ENCODE measurements at places on chromosomes 13 and 19.
A peak's percentile ranks its signal among the peaks of the same experiment; 100 is the strongest.

DNA sequence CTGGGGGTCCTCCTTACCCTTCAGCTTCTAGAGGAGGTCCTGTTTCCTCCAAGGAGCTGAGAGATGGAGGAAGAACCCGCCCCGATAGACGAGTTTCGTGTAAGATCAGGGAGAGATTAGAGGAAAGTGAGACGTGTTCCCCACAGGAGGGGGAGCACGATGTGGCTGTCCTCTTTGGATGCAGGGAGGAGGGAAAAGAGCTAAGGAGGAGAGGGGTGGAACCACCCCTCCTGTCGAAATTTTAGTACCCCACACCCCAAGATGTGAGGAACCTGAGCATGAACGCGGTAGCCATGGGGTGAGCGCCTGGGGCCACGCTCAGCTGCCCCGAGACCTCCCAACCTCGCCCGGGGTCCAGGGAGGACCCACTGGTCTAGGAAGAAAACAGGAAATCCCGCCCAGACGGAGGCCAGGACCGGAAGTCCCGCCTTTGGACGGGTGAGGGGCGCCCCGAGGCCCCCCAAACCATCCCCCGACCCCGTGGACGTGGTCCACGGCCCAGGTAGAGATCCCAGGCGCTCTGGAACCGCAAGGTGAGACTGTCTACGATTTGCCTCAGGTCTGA is 1.2 kb downstream of the AKT1S1 start:
- DNase-seq = peak; percentile 74

DNA sequence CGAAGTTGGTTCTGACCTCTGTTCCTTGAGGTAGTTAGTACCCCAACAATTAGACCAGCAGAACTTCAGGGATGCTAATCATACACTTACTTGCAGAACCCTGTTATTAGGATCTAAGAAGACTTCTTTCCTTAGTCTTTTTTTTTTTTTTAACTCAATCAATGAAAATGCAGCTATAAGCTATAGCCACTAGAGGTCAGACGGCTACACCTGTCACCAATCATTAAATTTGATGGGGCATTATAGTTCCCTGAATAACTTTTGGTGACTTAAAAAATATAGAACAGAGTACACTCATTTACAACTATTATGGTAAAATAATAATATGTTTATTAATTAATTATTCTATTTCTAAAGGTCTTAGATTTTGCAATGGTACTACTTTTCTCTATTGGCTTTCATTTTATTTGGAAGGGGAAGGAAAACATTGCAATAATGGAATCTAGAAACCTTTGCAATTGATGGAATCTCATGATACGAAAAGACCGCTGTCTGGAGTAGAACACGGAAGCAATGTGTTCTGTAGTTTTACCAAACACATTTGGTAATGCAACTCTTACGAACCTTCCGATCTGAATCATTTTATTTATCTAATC is 483.2 kb downstream of the DIAPH3 start:
- DNase-seq = no peak

DNA sequence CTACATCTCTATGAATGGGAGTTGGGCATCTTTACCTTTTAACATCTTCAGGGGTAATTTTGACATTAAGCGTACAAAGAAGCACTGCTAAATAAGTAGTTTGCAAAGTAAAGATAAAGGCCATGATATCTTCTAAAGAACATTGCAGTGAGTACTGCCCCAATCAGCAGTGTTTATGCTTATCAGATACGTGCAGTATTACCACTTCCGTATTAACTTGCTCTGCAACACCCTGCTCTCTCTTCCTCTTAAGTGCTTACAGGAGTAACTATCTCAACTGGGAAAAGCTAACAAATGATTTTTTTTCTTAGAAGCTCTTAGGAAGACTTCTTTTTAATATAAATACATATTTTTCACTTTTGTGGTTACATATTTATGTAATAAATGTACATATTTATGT is 793.7 kb upstream of the SLC10A2 start:
- DNase-seq = no peak

DNA sequence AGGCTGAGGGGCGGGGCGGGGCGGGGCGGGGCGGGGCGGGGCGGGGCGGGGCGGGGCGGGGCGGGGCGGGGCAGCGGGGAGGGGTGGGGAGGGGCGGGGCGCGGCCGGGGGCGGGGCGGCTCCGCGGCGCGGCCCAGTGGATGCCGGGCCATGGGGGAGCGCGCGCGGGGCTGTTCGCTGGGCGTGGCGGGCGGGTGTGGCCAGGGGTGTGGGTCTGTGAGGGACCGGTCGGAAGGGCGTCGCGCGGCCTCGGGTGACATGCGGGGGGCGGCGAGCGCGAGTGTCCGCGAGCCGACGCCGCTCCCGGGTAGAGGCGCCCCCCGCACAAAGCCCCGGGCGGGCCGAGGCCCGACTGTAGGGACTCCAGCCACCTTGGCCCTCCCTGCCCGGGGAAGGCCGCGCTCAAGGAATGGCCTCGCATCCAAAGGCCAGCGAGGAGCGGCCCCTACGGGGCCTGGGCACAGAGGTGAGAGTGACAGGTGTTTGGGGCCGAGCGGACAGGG is at the start of gene ZFP28:
ZFP28 (plus strand) TSS at position 188 of the 503 bp plus-strand sequence; CDS start at position 259, 71 bp downstream.
- DNase-seq = peak; percentile 87

DNA sequence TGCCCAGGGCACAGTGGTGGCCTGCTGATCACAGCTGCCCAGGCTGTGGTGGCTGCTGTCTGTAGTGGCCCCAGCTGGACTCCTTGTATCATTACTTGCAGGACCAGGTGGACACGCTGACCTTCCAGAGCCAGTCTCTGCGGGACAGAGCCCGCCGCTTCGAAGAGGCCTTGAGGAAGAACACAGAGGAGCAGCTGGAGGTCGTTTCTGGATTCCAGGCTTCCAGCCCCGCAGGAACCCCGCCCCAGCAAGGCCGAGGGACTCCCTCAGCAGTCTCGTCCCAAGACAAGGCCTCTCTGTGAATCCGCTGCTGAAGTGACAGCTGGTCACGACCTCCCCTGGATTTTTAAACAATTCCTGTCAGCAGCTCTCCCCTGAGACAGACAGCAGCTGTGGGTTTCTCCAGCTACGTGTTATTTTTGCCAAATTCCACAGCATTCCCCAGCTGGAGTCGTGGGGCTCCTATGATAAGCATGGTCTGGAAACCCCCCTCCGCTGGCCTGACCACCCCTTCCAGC is 98.3 kb downstream of the SLC7A1 start:
- DNase-seq = peak; percentile 59

DNA sequence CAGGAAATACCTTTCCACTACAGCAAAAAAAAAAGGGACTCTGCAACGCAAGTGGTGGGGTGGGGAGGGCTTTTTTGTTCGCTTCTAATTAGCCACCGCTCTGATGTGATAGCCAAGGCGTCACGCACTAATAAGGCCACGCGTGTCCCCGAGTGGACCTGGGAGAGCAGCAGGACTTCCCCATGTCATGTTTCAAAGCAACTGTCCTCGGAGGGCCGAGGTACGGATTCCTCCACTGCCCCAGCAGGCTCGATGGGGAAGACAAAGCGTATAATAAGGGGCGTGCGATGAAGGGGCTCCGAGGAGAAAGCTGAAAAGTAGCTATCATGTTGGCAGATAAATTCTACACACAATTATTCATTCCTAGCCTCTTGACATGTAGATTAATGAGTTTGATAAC is 179.7 kb upstream of the ZNF507 start:
- no peak for DNase-seq

DNA sequence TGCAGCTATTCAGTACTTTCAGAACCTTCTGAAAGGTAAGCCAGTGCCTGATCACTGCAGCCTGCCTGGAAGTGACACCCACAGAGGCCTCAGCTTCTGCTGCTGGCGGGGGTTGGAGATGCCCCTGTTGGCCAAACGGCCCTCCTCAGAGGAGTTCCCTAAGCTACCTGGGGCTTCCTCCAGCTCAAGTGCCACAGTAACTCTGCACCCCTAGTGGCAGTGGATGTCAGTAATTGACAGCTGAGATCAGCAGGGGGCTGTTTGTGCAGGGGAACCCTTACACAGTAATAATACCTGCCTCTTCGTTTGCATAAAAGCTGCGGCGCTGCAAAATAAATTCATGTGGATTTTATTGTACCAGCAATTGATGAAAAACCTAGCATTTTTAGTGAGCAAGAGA is 28.9 kb downstream of the TDRD12 start:
- no peak for DNase-seq

DNA sequence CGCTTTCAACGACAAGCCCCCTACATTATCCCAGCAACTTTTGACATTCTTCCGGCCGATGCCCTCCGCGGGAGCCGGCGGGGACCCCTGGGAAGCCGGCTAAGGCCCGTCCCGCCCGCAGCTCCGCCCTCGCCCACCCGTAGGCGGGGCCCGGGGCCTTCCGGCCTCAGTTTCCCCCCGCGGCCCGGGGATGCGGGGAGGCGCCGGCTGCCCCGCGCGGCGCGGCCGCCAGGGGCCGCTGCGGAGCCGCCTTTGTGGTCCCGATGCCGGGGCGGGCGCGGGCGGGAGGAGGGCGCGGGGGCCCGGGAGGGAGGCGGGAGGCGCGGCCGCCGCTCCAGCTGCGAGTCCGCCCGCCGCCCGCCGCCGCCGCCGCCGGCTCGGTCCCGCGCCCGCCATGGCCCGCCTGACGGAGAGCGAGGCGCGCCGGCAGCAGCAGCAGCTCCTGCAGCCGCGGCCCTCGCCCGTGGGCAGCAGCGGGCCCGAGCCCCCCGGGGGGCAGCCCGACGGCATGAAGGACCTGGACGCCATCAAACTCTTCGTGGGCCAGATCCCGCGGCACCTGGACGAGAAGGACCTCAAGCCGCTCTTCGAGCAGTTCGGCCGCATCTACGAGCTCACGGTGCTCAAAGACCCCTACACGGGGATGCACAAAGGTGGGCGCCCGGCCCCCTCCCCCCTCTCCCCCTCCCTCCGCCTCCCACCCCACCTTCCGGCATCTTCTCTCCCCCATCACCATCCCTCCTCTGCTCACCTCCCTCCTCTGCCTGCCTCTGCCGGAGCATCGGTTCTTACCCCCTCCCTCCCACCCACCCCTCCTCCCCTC is at the start of gene CELF5:
CELF5 (plus strand) TSS at position 316 of the 823 bp plus-strand sequence; CDS start at position 395, 79 bp downstream.
- peak; percentile 61 for DNase-seq

- no peak for DNase-seq
Measured at GRCh38 chr13:98220271-98220791, 43.3 kb upstream of the RNF113B start.

- DNase-seq = no peak
Measured at GRCh38 chr13:99302637-99303505, 4.3 kb downstream of the GPR183 start.

DNA sequence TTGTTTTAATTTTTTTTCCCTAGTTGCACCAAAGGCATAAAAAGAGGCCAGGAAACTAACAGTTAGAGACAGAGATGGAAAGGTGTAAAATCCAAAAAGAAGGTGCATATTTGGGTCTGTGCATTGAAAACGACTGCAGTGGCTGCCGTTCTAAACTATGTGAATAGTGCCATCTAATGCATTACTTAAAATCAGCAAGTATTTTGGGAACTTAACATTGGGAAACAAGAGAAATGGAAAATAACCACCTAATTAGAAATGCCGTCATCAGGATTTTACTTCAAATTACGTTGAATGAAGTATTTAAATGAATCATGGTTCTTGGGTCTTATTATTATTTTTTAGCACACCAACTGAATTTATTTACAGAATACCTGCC is 189.5 kb upstream of the MIR17HG start:
- DNase-seq = no peak

GRCh38 chr13:89925107-89925506 is 1422.4 kb upstream of the MIR17HG start:
- DNase-seq = no peak

DNA sequence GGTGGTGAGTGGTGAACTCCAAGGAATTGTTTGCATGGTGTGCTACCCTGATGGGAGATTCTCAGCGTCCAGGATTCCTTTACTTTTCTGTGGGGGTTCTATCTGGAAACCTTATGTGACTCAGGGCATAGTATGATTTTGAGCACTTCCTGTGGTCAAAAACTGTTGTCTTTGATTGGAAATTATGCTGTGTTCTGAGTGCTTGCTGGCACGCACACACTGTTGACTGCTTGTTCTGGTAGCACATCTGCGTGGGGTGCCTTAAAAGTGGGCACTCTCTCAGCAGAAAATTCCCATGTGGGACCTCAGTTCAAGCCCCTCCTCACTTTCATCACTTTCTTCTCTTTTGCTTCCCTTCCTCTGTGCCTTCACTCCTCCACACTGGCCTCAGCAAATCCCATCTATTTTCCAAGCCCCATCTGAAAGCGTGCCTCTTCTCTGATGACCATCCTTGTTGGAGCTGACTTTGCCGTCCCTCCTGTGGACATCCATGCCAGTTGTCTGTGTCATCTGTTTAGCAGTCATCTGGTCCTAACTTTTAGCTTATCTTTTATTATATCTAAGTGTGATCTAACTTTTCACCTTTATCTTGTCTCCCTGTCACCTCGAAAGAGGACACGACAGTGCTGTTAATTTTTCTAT is 56.4 kb upstream of the NPAS1 start:
- no peak for DNase-seq

DNA sequence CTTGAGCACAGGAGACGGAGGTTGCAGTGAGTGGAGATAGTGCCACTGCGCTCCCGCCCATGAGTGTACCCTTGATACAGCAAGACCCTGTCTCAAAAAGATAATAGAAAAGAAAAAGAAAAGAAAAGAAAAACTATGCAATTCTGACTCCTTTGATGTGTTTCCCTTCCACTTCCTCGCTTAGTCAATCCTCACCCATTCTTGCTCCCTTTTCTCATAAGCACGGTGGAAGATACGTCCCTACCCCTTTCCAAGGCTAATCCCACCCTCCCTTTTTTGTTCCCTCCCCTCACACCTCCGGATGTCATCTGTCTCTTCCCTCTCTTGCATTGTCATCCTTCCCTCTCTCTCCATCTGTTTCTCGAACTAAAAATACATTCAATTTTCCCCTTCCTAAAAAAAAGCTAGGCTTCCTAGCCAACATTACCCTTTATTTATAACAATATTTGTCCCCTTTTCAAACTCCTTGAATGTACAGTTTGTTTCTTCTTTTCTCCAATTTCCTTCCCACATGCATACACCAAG is 40.5 kb upstream of the ITM2B start:
- DNase-seq = no peak

DNA sequence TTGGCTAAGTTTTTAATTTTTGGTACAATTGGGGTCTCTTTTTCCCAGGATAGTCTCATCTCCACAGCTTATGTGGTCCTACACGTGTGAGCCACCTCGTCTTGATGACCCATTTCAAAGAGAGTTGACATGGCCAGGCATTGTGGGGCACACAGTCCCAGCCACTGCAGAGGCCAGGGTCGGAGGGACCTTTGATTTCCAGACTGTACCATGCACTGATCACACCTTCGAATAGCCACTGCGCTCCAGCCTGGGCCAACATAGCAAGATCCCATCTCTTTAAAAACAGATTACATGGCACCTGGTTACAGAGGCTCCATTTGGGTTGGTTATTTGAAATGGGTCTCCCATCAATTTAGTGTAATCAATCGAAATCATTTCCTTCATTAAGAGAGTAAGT is 71.6 kb downstream of the DPRX start:
- no peak for DNase-seq

DNA sequence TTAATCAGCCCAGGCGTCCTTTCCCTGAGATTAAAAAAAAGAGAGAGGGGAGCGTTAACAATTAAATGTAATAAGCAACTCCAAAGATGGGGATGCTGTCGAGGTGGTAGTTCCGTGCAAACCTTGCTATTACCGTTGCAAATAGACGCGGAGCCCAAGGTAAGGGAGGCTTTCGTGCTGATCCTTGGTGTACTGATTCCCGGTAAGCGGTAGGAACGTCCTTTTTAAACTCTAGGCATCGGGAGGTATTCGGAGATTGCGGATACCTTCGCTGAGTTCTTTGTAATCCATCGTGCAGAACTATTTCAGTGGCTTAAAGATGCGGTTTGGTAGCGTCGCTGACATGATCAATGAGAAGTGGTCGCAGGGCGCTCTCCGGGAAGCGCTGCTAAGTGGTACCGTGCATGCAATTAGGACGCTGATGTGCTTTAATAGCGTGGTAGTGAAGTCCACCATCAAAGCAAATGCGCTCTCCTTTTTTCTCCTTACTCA is 3.1 kb downstream of the SLITRK5 start:
- no peak for DNase-seq

GRCh38 chr13:71474936-71475335 is 392.1 kb downstream of the DACH1 start:
- DNase-seq = no peak

All from left cardiac atrium (tissue), 4 donors.